Bronchial epithelial cell (primary cell): ENCODE measurements at places on chromosomes 1 and 21.

- no peak for DNase-seq
Observed at GRCh38 chr1:156499842-156500542, 583 bp downstream of the MEF2D start.

DNA sequence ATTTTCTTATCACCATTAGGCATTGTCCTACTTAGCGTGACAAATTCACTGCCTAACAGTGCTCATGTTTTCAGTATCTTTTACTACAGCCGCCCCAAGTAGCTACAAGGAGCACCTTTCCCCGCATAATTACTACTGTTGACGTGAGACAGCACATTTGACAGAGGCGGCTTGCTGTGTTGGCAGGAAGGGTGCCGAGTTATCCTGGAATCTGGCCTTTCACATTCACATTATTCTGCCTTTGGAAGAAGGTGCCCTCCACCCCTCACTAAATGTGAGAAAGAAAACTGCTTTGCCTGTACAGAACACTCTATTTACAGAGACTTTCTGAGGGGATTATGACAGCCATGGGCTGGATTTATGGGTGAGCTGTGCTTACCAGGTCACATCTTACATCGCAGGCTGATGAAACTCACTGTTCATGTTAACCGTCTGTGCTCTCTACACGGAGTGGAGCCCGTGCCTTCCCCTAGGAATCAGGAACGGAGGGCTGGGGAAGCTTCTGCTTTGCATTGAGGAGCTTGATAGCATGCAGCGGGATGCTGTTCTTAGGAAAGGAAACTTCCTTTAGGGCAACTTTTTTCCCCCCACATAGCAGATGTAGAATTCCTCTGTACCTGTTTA is 148.0 kb upstream of the ZRANB2 start:
- no peak for DNase-seq

GRCh38 chr1:245463392-245464165 is 308.8 kb downstream of the KIF26B start:
- no peak for DNase-seq

DNA sequence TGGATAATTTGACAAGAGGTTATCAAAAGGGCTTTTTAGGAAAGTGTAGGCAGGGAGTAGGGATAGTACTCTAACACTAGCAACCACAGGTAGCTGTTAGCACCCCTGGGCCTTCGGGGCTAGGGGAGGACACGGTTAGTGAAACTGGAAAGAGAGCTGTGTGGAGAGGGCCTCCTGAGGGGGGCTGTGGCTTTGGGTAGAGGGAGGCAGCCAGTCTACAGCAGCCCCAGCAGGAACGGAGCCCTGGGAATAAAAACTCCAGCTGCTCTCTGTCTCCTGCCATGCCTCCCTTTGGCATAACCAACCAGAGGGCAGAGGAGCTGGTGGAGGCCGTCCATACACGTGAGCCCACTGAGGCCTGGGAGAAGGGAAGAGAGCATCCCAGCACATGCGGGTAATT is 223.2 kb downstream of the FOXD2 start:
- DNase-seq = no peak

GRCh38 chr1:232643251-232643650 is 13.3 kb upstream of the SIPA1L2 start:
- no peak for DNase-seq

DNA sequence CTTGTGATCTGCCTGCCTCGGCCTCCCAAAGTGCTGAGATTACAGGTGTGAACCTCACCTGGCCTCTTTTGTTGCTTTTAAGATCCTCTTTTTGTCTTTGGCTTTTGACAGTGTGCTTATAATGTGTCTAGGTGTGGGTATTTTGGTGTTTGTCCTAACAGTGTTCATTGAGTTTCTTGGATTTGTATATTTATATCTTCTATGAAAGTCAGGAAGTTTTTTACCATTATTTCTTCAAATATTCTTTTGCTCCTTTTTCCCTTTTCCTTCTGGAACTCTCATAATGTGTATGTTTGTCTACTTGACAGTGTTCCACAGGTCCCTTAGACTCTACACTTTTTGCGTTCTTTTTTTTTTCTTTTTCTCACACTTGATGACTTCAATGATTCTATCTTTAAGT is 59.1 kb downstream of the URB2 start:
- DNase-seq = no peak

GRCh38 chr1:86522240-86522639 is 24.6 kb upstream of the CLCA4 start:
- no peak for DNase-seq

GRCh38 chr1:89512996-89513720 is 11.5 kb upstream of the LRRC8B start:
- no peak for DNase-seq

GRCh38 chr1:172941945-172942344 is 108.8 kb downstream of the TNFSF18 start:
- DNase-seq = no peak

DNA sequence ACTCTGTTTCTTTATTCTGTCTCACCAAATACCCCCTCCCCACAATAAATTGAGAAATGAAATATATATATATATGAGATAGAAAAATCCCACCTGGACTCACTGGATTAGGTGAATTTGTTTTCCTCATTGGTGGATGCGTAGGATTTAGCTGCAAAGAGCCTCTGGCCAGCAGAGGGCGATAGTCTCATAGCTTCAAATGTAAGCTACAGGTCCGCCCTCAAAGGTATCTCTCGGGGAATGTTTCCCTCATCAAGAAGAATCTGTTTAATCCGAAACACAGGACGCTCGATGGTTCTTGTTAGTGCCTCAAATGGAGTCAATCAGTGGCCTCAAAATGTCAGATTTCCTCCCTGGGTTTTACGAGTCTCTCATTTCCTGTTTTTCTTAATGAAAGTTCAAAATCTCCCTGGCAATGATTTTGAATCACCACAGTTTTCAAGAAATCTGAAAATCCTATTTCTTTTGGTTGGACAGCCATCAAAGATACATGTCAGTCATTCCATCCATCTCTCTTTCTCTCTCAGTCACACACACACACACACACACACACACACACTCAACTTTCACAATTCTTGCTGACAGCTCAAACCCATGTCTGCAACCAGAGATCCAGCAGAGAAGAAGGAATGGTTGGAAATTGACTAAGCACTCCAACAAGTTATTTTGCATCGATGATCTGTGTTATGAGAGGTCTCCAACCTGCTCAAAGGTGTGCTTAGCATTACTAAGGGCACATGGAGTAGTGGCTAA is 13.9 kb upstream of the CAMK1G start:
- DNase-seq = peak; percentile 84

GRCh38 chr1:40438391-40439015 is 11.8 kb upstream of the ZFP69B start:
- DNase-seq = peak; percentile 30

GRCh38 chr1:7857985-7858384 is 5.1 kb upstream of the UTS2 start:
- DNase-seq = no peak

- no peak for DNase-seq
Observed at GRCh38 chr1:10772711-10773110, 23.7 kb downstream of the CASZ1 start.

DNA sequence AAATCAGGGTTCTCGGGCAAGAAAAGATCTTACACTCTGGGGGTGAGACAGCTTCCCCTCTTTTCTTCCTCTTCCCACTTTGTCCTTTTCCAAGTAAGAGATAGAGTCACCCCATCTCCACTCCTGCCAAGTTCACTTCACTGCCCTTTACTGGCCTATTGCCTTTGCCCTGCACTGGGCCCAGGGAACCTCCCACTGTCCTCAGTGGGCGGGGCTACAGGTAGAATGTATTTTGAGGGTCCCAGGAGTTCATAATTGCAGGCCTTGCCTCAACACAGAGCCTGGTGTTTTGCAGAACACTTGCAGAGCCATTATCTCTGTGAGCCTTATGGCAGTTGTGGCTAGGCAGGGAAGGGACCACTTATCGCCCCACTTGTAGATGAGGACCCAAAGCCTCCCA is 3.3 kb downstream of the AMPD2 start:
- no peak for DNase-seq

DNA sequence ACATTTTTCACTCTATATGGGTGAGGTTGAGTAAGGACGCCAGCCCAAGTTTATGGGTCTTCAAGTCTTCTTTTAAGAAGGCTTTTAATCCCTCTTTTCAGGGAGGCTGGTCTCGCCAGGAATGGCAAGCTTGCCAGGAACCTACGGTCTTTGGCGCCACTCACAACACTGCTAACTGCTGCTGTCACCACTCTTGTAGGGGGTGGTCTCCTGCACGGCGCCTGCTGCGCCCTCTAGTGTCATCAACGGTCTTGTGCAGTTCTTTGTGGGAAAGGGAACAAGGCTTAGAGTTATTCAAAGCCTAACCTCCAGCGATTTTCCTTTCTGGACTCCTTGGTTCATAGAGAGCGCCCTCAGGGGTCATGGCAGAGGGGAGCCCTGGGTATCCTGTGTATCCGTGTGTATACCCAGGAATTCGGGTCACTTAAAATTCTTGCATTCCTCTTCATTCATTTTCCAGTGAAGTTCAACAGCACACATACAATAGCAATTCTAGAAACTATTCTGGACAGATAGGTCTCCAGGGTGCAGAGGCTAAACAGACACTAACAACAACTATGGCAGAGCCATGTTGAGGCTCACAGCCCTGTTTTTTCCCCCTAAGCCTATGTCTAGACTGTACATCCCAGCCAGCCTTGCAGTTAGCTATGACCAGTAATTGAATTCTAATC is 392.8 kb upstream of the CAMK1G start:
- peak; percentile 53 for DNase-seq

- DNase-seq = no peak
Observed at GRCh38 chr1:34627465-34628240, 127.2 kb upstream of the GJB5 start.
